ENCODE measurements at places on chromosomes 11 and 22. TPM values are rescaled to one million over a fixed set of nuclear protein-coding genes. Genes with fewer than 3 reads are reported as not detected.

SULT4A1 gene
- not detected for total RNA-seq

FOLH1 gene
- 1.5 TPM for total RNA-seq

OR5B21 gene
- total RNA-seq: 0.31 TPM

PNPLA3 gene
- 0.88 TPM for total RNA-seq

SNRPD3 gene
- total RNA-seq: 193 TPM

PKDREJ gene
- 0.06 TPM for total RNA-seq

LARGE1 gene
- 41.1 TPM for total RNA-seq

P2RY2 gene
- total RNA-seq: 3.8 TPM

OR51B2 gene
- total RNA-seq: 1.9 TPM

LSP1 gene
- total RNA-seq: 72.1 TPM

DRD2 gene
- 0.28 TPM for total RNA-seq

CHEK2 gene
- total RNA-seq: 10.0 TPM

FRMD8 gene
- total RNA-seq: 18.5 TPM

SNX32 gene
- total RNA-seq: 0.77 TPM

- H3K36me3 ChIP-seq: no peaks in the 10 kb centered on the region
- DNase-seq: peak; percentile 45
- peak overlapping the region; percentile 43 for H3K27ac ChIP-seq
- no peaks in the 10 kb centered on the region for H3K27me3 ChIP-seq
- no peak overlapping the region for H3K4me3 ChIP-seq
Observed at GRCh38 chr11:122784325-122784955, 53.9 kb upstream of the CRTAM start.

- H3K36me3 ChIP-seq: no peaks in the 10 kb centered on the region
- no peak overlapping the region for H3K4me3 ChIP-seq
- H3K27ac ChIP-seq: no peak overlapping the region
- peak; percentile 67 for DNase-seq
- H3K27me3 ChIP-seq: no peaks in the 10 kb centered on the region
Observed at GRCh38 chr22:30390974-30391691, 3.9 kb upstream of the RNF215 start.

- H3K4me3 ChIP-seq: no peak overlapping the region
- H3K27ac ChIP-seq: no peak overlapping the region
- H3K27me3 ChIP-seq: no peaks in the 10 kb centered on the region
- DNase-seq: no peak
- no peaks in the 10 kb centered on the region for H3K4me1 ChIP-seq
Observed at GRCh38 chr11:134642206-134642605, 230.2 kb upstream of the B3GAT1 start.

GRCh38 chr22:49266561-49267519 is 560.8 kb downstream of the BRD1 start:
- no peaks in the 10 kb centered on the region for H3K36me3 ChIP-seq
- H3K4me3 ChIP-seq: no peak overlapping the region
- DNase-seq: no peak
- H3K4me1 ChIP-seq: no peaks in the 10 kb centered on the region
- H3K27ac ChIP-seq: no peak overlapping the region

- H3K4me1 ChIP-seq: no peaks in the 10 kb centered on the region
- no peaks in the 10 kb centered on the region for H3K27me3 ChIP-seq
- no peak overlapping the region for H3K4me3 ChIP-seq
- no peak for DNase-seq
- H3K36me3 ChIP-seq: no peaks in the 10 kb centered on the region
Observed at GRCh38 chr11:130203766-130204702, 44.5 kb downstream of the ST14 start.

GRCh38 chr11:57244911-57245310 is 7.9 kb upstream of the APLNR start:
- no peak overlapping the region for H3K4me3 ChIP-seq
- H3K4me1 ChIP-seq: peaks cover 12% of the 10 kb centered on the region
- no peaks in the 10 kb centered on the region for H3K36me3 ChIP-seq
- DNase-seq: no peak
- H3K27me3 ChIP-seq: no peaks in the 10 kb centered on the region

- H3K27ac ChIP-seq: no peak overlapping the region
- H3K27me3 ChIP-seq: no peaks in the 10 kb centered on the region
- H3K36me3 ChIP-seq: no peaks in the 10 kb centered on the region
- no peaks in the 10 kb centered on the region for H3K4me1 ChIP-seq
- no peak overlapping the region for H3K4me3 ChIP-seq
- DNase-seq: peak; percentile 69
Observed at GRCh38 chr11:26096451-26096850, 235.5 kb upstream of the ANO3 start.

DNA sequence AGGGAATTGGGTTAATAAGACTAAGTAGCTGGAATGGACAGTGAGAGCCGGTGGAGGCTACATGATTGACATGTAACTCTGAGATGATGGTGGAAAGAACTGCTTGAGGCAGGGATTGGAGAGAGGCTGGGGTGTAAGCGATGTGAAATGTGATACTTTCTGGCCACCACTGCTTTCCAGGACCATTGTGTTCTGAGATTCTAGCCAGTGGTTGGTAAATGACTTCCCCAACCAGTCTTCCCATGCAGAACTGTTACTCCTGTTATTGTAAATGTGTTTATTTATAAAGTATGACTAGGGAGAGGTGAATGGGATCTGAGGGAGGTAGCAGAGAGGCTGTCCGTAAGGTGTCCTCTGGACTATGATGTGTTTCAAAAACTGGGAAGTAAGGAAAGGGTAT is 18.1 kb downstream of the EXT2 start:
- no peak overlapping the region for H3K27ac ChIP-seq
- DNase-seq: no peak
- no peak overlapping the region for H3K4me3 ChIP-seq
- peaks cover 23% of the 10 kb centered on the region for H3K36me3 ChIP-seq
- peaks cover 8% of the 10 kb centered on the region for H3K4me1 ChIP-seq

DNA sequence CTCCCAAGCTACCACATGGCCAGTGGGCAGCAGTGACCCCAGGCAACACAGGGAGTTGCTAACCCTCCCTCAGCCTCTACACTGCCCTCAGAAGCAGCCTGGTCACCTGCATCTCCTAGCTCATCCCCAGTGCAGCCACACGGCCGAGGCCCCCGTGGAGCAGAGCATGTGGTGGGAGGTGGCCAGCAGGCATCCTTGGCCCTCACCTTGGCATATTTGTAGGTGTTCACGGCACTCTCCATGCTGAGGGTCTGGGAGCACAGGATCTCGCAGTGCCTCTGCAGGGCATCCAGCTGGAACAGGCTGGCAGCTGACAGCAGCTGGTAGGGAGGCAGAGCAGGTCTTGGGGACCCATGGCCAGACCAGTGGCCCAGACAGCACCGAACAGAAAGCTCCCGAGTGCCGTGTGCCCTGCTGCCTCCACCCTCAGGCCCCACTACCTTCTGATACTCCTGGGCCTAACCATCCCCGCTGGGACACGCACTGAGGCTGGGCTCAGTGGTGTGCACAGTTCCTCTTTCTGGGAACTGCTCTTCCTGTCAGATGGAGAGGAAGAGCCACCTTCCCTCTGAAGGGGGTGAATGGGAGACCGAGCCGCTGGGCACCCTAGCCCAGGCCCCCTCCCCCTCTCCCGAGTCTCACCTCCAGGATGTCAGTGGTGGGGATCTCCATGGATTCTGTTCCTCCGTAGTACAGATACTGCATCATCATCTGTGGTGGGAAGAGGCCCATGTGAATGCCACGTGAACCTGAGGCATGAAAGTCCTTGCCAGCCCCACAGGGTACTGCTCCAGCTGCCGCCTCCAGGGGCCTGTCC is 48.8 kb downstream of the NAT10 start:
- H3K27me3 ChIP-seq: no peaks in the 10 kb centered on the region
- no peak overlapping the region for H3K4me3 ChIP-seq
- peaks cover 9% of the 10 kb centered on the region for H3K36me3 ChIP-seq
- H3K27ac ChIP-seq: no peak overlapping the region
- no peak for DNase-seq

- H3K4me1 ChIP-seq: peaks cover 10% of the 10 kb centered on the region
- no peaks in the 10 kb centered on the region for H3K27me3 ChIP-seq
- no peak overlapping the region for H3K4me3 ChIP-seq
- DNase-seq: no peak
- no peak overlapping the region for H3K27ac ChIP-seq
Observed at GRCh38 chr11:113873236-113873626, 2.1 kb downstream of the USP28 start.

- H3K36me3 ChIP-seq: peaks cover 3% of the 10 kb centered on the region
- no peaks in the 10 kb centered on the region for H3K27me3 ChIP-seq
- H3K4me1 ChIP-seq: no peaks in the 10 kb centered on the region
- DNase-seq: no peak
- no peak overlapping the region for H3K27ac ChIP-seq
- H3K4me3 ChIP-seq: no peak overlapping the region
Observed at GRCh38 chr22:44119669-44120313, 60.9 kb upstream of the PARVG start.

GRCh38 chr11:95081412-95081811 is 8.2 kb upstream of the ENDOD1 start:
- no peaks in the 10 kb centered on the region for H3K27me3 ChIP-seq
- no peak overlapping the region for H3K4me3 ChIP-seq
- no peaks in the 10 kb centered on the region for H3K4me1 ChIP-seq
- no peaks in the 10 kb centered on the region for H3K36me3 ChIP-seq
- H3K27ac ChIP-seq: no peak overlapping the region

DNA sequence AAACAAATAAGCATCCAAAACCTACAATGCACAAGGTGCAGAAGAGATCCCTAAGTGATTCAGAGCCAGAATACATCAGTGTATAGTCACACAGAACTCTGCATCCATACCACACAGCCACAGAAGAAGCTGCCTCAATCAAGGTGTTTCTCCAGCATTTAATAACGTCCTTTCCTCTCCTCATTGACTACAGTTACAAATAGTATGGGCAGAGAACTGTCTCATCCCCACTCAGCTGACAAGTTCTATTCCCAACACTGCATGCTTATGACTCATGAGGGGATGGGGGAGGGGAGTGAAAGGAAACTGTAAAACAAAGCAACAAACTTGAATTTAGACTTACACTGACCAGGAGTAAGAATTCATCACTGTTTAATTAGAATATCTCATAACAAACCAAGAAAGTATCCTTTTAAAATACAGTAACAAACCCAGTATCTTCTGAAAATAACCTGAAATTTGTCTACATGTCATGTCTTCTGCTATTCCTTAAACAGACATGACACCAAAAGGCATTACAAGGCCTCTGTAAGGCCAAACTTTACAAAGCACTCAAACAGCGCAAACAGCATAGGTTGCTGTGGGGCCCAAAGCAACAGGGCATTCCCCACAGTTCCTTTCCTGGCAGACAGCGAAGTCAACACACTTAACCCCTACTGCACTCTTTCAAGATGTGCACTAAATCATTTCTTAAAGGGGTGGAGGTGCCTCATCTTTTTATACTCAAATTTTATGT is 29.3 kb downstream of the CELF1 start:
- no peak overlapping the region for H3K4me3 ChIP-seq
- peak overlapping the region; percentile 85 for H3K27ac ChIP-seq
- peak; percentile 47 for DNase-seq
- H3K4me1 ChIP-seq: peaks cover 21% of the 10 kb centered on the region
- H3K36me3 ChIP-seq: no peaks in the 10 kb centered on the region
- no peaks in the 10 kb centered on the region for H3K27me3 ChIP-seq

DNA sequence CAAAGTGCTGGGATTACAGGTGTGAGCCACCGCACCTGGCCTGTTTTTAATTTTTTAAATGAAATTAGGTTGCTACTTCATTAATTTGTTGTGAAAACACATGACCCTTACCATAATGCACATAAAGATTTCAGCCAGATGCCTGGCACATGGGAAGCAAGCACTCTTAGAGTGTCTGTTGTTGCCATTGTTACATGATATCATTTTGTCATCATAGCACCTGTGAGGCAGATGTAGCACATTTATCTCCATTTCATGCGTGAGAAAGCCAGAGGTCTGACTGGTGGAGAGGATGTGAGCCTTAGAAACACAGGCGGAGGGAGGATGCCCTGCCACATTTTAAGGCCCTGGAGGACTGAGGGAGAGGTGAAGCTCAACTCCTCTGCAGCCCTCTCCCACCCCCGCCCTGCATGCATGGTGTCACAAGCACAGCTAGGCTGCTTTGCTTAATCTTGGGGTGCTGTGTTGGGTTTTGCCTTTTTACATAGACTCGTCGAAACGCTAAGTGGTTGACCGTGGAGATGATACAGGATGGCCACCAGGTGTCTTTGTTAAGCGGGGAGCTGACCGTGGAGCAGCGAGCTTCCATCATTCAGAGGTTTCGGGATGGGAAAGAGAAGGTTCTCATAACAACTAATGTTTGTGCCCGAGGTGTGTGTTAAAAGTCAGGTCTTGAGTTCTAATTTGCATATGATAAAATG is 14.0 kb downstream of the DDX25 start:
- no peaks in the 10 kb centered on the region for H3K27me3 ChIP-seq
- no peak overlapping the region for H3K4me3 ChIP-seq
- H3K36me3 ChIP-seq: no peaks in the 10 kb centered on the region
- no peaks in the 10 kb centered on the region for H3K4me1 ChIP-seq
- no peak for DNase-seq

DNA sequence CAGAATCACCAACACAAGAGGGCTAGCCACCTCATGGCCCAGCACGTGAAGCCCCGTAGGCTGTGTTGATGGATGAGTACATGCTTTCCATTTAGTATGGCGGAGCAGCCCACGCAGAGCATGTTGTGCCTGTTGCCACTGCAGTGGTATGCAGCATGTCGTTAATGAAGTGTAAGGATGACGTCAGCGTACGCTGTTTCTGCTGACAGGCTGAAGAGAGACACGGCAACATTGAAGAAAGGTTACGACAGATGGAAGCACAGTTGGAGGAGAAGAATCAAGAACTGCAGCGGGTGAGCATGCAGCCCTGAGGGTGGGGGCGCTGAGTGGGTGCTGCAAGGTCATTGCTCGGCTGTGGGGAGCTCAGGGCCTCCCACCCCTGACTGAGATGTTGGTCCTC is 62.8 kb downstream of the PPFIA1 start:
- no peak overlapping the region for H3K27ac ChIP-seq
- H3K36me3 ChIP-seq: peaks cover 42% of the 10 kb centered on the region
- DNase-seq: peak; percentile 85
- H3K4me1 ChIP-seq: peaks cover 11% of the 10 kb centered on the region
- H3K4me3 ChIP-seq: no peak overlapping the region

GRCh38 chr11:26851696-26852095 is 129.8 kb upstream of the SLC5A12 start:
- H3K27ac ChIP-seq: no peak overlapping the region
- H3K4me3 ChIP-seq: no peak overlapping the region
- no peaks in the 10 kb centered on the region for H3K27me3 ChIP-seq
- H3K4me1 ChIP-seq: peaks cover 9% of the 10 kb centered on the region
- H3K36me3 ChIP-seq: no peaks in the 10 kb centered on the region
- DNase-seq: peak; percentile 38

GRCh38 chr22:42041784-42042183 is 28.8 kb downstream of the NAGA start:
- H3K36me3 ChIP-seq: no peaks in the 10 kb centered on the region
- no peak for DNase-seq
- H3K27ac ChIP-seq: no peak overlapping the region
- no peak overlapping the region for H3K4me3 ChIP-seq

- no peak overlapping the region for H3K27ac ChIP-seq
- H3K4me1 ChIP-seq: no peaks in the 10 kb centered on the region
- no peaks in the 10 kb centered on the region for H3K27me3 ChIP-seq
- no peak overlapping the region for H3K4me3 ChIP-seq
- DNase-seq: no peak
- no peaks in the 10 kb centered on the region for H3K36me3 ChIP-seq
Observed at GRCh38 chr22:48145738-48146137, 1383.3 kb downstream of the TBC1D22A start.

- H3K4me1 ChIP-seq: no peaks in the 10 kb centered on the region
- H3K27ac ChIP-seq: no peak overlapping the region
- no peaks in the 10 kb centered on the region for H3K36me3 ChIP-seq
- DNase-seq: no peak
- H3K27me3 ChIP-seq: no peaks in the 10 kb centered on the region
Observed at GRCh38 chr11:108983636-108984420, 319.0 kb downstream of the DDX10 start.

- H3K27me3 ChIP-seq: no peaks in the 10 kb centered on the region
- no peak overlapping the region for H3K4me3 ChIP-seq
- DNase-seq: no peak
- H3K4me1 ChIP-seq: no peaks in the 10 kb centered on the region
- H3K36me3 ChIP-seq: no peaks in the 10 kb centered on the region
Observed at GRCh38 chr11:93128574-93128973, 69.2 kb downstream of the SLC36A4 start.
